ENCODE measurements at places on chromosomes 4 and X.

- DNase-seq, result no peak
Measured at GRCh38 chrX:112477653-112478052, 202.1 kb downstream of the LHFPL1 start.

- no peak for DNase-seq
Measured at GRCh38 chr4:131339137-131339536, 1810.0 kb upstream of the PCDH10 start.

DNA sequence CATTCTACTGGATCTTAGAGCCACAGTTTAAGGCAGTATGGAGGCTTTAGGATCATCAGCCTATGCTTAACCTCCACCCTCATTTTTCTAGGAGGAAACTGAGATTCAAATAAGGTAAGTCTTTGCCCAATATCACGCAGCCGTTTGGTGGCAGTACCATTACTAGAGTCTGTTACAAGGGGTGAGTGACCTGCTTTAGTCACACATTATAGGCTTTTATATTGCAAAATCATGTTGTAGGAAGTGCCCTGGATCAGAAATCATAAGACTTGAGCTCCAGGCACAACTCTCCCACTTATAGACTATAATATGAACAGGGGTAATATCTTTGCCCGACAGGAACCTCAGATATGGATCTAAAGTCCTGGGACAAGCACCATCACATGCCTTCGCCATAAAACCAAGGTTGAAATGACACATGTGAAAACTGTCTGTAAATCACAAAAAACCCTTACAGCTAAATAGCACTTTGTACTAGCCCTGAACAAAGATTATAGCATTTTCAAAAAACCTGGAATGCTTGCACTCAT is 19.2 kb downstream of the HPSE start:
- no peak for DNase-seq

DNA sequence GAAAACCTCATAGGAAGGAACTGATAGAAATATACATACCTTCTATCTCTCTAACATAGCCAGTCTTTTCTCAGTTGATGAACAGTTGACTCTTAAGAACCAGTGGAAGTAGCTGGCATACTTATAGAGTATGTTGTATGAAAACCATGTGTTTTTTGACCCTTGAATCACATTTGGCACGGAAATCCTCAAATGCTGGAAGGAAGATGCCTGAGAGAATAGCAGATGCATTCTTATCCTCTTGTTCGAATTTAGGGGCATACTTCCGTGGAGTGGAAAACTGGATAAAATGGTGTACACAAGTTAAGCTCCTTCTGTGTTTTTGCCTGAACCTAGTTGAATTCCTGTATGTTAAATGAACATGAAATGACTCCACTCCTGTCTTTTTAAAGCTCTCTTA is 145.5 kb downstream of the PCDH7 start:
- no peak for DNase-seq

- no peak for DNase-seq
Measured at GRCh38 chr4:149987330-149988086, 90.7 kb upstream of the DCLK2 start.

DNA sequence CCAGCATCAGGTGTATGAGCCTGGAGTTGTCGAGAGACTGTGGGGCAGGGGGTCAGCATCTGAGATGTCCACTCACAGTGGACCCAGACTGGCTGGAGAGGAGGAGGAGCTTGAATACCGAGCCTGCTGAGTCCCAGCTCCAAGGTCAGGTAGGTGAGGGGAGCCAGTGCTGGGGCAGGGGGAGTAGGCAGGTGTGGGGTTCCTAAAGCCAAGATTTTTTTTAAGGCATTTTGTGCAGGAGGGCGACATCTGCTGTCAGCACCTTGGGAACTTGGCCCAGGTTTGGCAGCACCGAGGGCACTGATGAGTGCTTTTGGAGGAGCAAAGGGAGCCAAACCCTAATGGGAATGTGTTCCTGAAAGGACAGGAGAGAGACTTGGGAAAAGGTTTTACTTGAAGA is 64.2 kb upstream of the MSANTD1 start:
- DNase-seq, result no peak

GRCh38 chr4:8067945-8068896 is 90.4 kb downstream of the ABLIM2 start:
- DNase-seq, result no peak

- DNase-seq, result no peak
Measured at GRCh38 chr4:142440093-142440492, 406.0 kb downstream of the INPP4B start.

DNA sequence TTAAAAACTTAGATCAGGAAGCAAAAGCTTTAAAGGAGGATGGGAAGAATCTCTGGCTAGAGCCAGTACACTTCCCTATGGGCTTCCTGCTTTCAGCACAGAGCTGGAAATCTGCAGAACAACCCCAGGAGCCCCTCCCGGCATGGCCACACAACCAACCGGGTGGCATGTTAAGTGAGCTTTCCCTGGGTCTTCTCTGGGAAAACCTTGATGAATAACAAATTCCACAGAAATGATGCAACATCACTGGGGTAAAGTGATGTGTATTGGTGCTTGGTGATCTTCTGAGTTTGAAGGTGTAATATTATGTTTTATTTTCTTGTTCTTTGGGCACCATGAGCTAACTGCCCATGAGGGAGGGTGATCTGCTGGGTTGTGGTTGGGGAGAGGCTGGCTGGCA is 22.1 kb downstream of the NHS start:
- no peak for DNase-seq
